Muscle of arm (tissue), 14 donors: ENCODE measurements at places on chromosomes 2 and 18.

- DNase-seq = no peak
Observed at GRCh38 chr2:201746551-201746950, 34.2 kb downstream of the ALS2 start.

GRCh38 chr2:57417007-57417406 lies 629.6 kb upstream of the VRK2 start:
- DNase-seq = no peak

- no peak for DNase-seq
Observed at GRCh38 chr2:239753401-239753837, 271.7 kb downstream of the NDUFA10 start.

DNA sequence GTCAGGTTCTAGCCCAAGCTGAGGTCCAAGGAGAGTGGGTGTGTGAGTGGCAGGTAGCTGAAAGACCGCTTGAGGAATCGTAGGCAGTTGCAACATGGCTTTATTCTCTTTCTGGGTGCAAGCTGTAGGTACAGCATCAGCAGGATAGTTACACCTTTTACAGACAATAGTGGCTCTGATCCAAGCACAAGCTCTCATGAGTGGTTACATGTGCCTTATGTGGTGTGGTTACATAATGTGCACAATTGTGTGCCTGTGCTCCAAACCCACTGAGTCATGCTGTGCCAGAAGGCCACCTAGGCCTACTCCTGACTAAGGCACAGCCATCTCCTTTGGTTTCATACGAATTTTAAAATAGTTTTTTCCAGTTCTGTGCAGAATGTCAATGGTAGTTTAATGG lies 227.6 kb downstream of the SATB2 start:
- DNase-seq = no peak
